ENCODE measurements at places on chromosomes 1 and 21.

DNA sequence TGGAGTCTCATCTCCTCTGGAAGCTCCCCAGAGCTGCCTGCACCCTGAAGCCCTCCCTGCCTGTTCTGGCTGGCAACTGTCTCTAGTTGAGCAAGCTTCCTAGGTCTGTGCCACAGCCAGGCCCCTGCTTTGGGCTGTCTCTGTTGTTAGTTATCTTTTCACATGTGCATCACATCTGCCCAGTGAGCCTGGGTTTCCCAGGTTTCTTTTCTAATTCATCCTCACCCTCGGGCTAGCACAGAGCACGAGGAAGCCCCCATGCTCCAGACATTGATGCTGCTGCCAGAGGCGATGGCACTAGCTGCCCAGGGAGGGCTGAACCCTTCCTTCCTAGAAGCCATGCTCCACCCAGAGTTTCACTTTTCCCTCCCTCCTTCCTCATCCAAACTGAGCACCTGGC, 27.2 kb downstream of the RASSF5 start:
- no peak for DNase-seq

- DNase-seq: peak; percentile 92
These were observed 107.5 kb downstream of the LTN1 start for GRCh38 chr21:28884976-28885852.

DNA sequence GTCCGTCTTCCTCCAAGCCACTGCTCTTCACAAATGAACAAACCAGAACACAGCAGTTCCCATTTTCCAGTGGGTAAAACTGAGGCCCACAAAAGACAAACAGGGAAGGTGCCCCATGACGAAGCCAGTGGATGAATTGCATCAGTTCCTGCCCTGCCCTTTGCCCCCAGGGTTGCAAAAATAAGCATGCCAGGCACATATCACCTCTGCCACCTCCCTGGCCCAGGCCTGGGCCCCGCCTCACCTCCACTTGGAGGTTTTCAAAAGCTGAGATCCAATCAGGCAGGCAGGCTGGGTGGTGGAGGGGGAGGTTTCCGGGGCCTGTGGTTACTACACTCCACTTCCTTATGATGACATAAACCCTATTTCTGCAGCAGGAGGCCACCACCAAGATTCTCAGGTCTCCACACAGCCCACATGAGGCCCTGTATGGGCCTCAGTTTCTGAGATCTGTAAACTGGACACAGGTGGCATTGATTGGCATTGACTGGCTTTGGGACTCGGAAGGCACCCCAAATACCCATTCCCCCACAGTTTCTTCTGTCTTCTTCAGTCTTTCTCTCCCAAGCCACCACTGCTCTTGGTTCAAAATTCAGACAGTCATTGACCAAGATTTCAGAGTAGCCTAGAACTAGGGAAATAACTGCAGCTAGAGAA, 4.1 kb downstream of the KIF21B start:
- DNase-seq: peak; percentile 67

GRCh38 chr1:89635825-89636815, 3.2 kb downstream of the LRRC8C start:
- peak; percentile 78 for DNase-seq

DNA sequence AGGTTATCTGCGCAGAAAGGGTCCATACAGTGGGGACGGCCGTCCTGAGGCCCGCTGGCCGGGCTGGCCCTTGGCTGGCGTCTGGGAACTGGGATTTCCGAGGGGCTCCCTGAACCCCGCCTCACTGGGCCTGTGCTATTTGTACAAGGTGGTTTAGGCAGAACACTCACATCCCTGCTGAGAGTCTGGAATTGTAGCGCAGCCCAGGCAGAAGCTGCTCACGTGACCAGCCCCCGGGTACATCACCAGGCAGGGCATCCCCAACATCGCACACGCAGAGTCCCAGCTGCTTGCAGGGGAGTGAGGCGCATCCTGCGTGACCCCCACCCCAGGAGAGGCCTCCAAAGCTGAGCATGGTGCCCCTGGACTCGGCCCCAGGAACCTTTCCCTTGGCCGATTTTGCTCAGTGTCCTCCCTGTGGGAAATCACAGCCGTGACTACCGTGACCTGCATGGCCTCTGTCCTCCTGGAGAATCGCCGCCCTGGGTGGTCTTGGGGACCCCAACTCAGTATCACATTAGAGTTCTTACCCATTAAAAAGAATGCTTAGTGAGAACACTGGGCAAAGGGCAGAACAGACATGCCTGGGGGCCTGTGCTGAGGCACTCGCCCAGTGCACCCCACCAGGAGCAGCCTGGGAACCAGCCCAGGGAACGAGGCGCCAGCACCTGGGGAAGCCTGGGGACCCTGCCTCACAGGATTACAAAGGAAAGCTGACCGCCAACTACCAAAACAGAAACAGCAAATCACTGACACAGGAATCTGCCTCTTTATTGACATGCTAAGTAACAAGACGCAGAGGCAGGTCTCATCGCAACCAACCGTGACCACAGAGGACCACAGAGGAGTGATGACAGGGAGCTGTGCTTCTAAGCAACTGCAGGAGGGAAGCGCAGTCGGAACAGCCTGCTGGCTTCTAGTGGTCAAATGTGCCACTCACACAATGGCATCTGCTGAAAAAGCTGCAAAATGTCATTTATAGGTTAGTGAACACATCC, 33.5 kb downstream of the UBE2G2 start:
- no peak for DNase-seq

DNA sequence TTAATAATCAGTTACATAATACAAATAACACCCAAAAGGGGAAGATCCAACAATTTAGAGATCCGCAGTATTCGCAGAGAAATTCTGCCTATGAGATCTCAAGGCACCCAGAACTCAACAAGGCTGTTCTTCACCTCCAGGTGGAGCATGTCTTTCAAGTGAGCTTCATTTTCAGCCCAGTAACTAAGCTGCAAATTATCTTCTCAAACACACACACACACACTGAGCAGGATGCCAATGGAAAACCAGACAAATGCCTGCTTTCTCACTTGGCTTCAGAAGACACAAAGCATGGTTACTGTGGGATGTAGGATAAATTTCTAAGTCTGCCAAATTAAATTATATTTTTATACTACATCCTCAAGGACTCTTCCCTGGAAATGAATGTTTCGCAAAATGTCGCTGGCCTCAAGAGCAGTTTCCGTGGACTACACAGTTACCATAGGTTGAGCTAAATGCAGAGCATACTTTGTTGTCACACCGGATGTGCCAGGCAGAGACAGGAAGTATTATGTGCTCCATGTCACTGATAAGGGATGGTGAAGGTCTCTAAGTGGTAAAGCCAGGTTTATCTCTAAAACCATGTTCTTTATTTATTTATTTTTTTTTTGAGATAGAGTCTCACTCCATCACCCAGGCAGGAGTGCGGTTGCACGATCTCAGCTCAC, 30.3 kb downstream of the UBR4 start:
- peak; percentile 2 for DNase-seq

GRCh38 chr21:17598437-17598836, 14.3 kb downstream of the BTG3 start:
- DNase-seq: no peak

- DNase-seq: no peak
These were observed 7.8 kb upstream of the TMEM222 start for GRCh38 chr1:27314169-27314568.

DNA sequence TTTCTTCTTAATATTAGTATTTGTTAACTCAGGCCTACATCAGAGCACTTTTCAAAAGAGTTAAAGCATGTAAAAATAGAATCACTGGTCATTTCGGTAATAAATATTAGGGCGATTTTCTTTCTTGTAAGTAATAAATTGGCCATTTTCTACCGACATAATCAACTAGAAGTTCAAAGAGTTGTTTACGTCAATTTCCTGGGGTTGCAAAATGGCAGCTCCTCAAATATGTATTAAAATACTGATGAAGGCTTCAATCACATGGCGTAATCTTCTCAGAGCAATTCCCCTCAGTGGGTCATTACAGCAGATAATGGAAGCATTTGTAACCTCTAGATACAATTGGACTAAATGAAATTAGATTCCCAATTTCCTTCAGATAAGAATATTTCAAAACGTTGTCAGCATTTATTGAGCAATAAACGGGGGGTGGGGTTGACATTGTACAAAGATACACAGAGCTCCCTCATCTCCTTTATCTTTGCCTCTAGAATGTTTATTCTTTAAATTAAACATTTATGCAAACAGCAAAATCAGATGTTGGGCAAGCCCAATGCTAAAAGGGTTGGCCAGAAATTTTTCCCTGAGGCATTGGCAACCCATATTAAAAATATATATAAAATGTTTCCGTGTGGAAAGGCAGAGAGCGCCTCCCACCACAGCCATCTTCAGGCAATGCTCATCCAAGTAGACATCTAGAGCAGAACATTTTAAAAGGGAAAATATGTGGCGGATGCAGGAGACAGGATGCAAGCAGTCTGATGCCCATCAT, 240.6 kb downstream of the NCAM2 start:
- DNase-seq: peak; percentile 3

DNA sequence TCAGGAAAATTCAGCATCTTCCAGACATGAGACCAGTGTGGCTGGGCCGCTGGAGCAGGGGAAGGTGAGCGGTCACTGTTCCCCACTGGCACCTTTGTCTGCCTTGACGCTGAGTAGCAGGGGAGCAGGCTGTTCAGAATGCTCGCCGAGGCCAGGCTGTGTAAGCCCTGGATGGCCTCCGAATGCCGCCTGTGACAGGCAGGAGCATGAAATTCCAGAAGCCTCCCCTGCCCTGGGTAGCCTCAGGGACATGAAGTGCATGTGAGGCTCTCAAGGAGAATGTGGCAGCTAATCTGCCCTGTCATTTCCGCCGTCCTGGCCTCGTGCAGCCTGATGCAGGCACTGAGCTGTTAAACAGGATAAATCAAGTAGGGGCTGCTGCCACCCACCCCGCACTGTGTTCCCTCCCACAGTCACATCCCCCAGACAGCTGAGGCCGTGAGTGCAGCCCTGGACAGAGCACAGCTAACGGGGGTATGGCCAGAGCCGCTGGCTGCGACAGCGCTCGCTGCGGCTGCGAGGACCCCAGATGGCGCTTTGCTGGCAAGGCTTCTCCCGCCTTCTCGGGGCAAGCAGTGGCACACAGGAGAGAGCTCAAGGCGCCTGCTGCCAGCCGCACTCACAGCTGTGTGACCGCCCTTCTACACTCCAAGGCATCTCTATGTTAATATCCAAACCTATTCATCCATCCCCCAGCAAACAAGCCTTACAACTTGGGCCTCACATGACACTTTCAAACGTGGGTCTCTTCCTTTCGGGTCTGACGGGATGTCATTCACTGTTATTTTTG, 105.0 kb upstream of the COL6A1 start:
- DNase-seq: no peak

- DNase-seq: no peak
These were observed 397.2 kb downstream of the DUSP10 start for GRCh38 chr1:221344693-221345092.

GRCh38 chr1:194466706-194467105, 1280.3 kb upstream of the B3GALT2 start:
- DNase-seq: no peak

DNA sequence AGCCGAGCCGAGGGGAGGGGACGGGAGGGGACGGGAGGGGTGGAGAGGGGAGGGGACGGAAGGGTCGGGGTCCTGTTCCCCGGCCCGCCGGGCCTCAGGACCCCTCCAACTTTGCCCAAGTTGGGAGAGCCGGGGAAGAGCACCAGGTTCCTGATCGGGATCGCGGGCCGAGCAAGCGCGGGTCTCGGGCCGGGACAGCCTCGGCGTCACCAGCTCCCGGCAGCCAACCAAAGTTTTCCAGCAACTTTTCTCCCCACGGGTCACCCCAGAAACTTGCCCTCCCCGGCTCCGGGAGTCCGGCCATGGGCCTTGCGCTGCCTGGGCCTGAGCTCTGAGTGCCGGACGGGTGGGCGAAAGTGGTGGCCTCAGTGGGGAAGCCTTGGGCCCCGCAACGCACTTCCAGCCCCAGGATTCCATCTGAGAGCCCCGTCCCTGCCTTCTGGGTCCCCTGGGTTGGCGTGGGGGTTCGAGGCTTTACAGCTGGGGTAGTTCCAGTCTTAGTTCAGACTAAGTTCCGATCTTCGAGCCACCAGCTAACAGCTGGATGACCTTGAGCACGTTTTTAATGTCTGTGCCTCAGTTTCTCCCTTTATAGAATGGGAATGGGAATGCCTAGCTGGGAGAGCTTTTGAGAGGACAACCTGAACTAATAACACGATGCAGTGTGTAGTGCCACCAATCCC, 458 bp downstream of the ZC3H12A start:
- no peak for DNase-seq

- DNase-seq: no peak
These were observed 77.0 kb upstream of the KRTAP19-8 start for GRCh38 chr21:31115249-31115648.

- no peak for DNase-seq
These were observed 66.7 kb downstream of the KLHDC7A start for GRCh38 chr1:18547460-18547859.

- DNase-seq: no peak
These were observed 13.8 kb upstream of the HMGN1 start for GRCh38 chr21:39362733-39363132.

- DNase-seq: peak; percentile 91
These were observed 27.1 kb downstream of the PARK7 start for GRCh38 chr1:7988576-7988975.

- no peak for DNase-seq
These were observed 57.9 kb upstream of the S1PR1 start for GRCh38 chr1:101178688-101179491.

DNA sequence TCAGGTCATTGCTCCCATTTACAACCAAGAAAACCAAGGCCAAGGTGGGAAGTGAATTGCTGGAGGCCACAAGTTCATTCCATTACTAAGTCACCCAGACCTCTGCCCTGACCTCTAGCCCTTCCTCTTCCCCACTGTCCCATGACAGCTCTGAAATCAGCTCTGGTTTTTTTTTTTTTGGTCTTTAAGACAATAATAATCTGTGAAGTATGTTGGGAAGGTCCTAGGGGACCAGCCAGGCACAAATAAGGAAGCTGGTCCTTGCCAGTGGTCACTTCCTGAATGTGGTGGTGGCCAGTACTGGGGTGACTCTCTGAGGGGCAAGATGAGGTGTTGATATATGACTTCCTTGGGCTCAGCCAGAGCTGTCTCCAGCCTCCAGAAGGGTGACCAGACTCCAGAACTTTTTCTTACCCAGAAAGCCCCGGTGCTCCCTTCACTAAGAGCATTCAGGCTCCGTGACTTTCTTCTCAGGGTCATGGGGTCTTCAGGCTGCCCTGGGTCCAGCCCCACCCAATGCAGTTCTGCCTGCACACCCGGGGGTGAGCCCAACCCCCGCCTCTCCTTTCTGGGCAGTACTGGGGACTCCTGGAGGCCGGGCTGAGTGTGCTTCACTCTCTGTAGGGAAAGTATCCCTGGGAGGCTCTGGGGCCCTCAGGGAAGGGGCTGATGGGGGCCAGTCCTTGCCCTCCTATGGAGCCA, 159.6 kb downstream of the PTPRU start:
- DNase-seq: no peak

- DNase-seq: no peak
These were observed 788 bp upstream of the EDEM3 start for GRCh38 chr1:184755226-184756065.

DNA sequence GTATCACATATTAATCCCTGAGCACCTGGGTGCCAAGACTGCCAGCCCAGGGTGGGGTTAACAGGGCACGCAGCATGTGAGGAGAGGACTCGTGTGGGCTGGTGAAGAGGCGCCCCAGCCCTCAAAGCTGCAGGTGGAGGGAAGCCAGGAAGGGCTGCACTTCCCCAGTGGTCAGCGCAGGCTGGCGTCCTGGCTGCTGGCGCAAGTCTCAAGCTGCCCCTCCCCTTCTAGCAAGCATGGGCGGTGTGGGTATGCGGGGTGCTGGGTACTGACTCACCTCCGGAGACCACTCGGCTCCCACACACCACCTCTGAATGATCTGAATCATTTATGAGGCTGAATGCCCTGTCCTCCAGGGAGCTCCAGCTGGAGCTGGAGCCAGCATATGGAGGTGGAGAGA, 44.0 kb downstream of the EIF2D start:
- DNase-seq: peak; percentile 77

Data from NCI-H226 (cell line).